ENCODE measurements at places on chromosomes 2 and 18.

DNA sequence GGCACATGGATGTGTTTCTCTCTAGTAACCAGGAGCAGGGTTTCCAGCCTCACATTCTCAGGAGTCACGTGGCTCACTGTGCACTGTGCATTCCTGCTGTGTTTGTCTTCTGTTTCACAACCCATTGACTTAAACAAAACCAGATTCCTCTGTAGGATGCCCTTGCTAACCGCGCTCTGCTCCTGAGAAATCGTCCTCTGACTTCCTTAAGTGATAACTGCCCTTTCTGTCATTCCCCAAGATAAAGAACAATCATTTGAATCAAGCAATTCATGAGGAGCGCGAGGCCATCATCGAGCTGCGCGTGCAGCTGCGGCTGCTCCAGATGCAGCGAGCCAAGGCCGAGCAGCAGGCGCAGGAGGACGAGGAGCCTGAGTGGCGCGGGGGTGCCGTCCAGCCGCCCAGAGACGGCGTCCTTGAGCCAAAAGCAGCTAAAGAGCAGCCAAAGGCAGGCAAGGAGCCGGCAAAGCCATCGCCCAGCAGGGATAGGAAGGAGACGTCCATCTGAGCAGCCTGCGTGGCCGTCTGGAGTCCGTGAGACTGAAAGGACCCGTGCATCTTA, 60.2 kb downstream of the RALBP1 start:
- no peak for DNase-seq

DNA sequence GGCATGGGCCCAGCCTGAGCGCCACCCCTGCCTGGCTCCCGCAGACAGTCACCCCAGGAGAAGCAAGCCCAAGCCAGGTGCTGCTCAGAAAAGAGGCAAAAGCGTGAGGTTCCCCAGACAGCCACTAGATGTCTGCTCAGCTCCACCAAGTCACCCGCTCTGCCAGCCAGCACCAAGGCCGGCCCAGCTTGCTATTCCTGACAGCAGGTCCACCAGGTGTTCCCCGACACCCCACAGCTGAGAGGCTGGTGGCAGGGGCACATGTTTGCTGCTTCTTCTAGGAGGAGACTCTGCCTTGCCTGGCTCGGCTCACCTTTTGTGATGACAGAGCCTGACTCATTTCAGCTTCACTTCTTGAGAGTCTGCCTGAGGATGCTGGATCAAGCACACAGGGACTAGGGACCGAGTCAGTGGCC, 206.7 kb downstream of the MGAT5 start:
- no peak for DNase-seq

DNA sequence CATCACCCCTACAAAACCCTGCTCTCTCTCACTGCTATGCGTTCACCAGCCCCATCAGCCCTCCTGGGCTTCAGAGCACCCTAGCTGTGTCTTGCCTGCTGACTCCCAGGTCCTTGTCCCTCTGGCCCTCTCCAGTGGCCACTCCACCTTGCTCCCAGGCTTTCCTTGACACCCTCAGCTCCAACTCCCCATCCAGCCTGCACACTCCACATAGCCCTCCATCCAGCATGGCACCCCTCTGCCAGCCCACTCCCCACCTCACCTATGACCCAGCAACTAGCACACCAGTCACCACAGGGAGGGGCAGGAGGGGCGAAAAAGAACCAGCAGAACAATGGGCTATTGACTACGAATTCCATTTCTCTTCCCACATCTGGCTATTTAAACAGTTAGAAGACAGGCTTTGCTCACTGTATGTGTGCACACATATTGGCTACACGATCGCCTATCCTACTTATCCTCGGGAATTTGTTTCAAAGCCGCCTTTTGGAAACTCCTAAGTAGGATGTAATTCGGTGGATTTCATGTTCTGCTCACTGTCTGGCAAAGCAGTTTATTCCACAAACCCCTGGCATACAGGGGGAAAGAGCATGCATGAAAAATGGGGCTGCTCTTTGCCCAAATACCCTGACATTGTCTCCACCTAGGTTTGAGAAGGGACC, 195.3 kb downstream of the SMAD2 start:
- no peak for DNase-seq

- DNase-seq = no peak
These were observed 5.4 kb downstream of the SEC11C start for GRCh38 chr18:59145055-59145454.

GRCh38 chr2:23809150-23809549, 117.8 kb downstream of the ATAD2B start:
- no peak for DNase-seq

DNA sequence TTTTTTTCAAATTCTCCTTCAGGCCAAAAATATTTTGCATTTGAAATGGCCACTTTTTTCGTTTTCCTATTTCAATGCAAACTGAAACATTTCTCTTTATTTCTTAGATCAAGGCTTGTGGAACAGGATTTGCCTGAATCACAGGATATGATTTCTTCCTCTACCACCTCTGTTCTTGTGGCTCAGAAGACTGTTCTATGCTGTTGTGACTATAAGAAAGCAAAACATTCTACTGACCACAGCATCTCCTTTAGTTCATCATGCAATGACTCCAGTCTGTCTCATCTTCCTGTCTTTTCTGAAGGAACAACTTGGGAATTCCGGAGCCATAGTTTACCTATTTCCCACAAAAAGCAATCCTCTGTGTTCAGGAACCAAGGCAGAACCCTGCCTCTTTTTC, 16.2 kb upstream of the ZNF512 start:
- no peak for DNase-seq
